Activated CD4-positive, alpha-beta memory T cell treated with anti-CD3 and anti-CD28 coated beads, Interleukin-2, amount 10 ng/mL, durations not matched to agents 7 days and 5 days (primary cell): ENCODE measurements at places on chromosomes 5 and 9.

GRCh38 chr5:170681013-170681433 lies 102.5 kb upstream of the GABRP start:
- DNase-seq: peak; percentile 73

DNA sequence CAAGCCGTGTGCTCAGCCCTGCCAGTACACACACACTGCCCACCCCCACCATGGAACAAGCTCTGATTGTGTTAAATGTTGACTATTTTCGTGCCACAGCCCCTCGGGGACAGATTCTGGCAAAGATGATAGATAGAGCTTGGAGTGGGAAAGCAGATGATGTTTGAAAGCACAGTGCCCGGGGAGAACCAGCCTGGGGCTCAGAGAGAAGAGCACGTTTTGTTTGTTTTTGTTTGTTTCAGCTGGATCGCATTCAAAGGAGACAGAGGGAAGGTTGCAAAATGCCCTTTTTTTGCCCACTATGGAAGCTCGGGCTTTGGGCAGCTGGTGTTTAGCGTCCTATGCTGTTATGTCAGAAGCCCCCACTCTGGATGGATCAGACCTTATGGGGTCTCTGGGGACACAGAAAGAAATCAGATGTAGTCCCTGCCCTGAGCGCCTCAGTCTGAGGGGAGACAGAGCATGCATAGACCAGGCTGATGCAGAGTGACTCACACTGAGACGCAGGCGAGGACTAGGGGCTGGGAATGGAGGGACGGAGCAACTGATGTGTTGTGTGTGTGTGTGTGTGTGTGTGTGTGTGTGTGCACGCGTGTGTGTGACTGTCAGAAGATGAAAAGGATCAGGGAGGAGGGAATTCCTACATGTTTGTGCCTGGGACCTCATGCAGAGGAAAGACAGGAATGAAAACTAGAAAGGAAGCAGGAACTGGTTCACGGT lies 229.7 kb downstream of the MELK start:
- DNase-seq: no peak

- DNase-seq: no peak
These were observed 32.1 kb downstream of the NIPBL start for GRCh38 chr5:36908544-36909260.

DNA sequence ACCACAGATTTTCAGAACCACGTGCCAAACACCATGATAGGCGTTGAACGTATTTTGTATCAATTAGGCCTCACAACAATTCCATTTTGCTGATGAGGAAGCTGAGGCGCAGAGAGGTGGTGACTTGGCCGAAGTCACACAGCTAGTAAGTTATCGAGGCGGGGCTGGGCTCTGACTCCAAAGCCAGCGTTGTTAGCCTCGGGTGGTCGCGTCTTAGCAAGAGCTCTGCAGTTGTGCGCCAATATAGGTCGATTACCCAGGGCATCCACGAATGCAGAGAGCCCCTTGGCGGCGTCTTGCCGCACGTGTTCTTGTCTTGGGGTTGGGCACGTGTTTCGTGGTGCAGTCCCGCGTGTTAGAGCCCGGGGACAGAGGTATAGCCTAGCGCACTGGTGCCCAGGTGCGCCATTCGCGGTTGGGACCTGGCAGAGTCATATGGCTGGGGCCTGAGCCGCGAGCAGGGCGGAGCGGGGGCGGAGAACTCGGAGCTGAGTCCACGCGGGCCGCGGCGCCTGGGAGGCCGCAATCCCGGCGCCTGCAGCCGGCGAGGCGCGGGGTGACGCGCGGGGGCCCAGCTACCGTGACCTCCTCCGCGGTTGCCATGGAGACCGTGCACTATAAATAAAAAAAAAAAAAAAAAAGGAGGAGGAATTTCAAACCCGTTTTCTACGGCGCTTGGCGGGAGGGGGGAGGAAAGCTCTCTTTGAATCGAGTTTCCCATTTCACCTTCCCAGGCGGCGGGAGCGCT lies 62.3 kb downstream of the CXXC5 start:
- DNase-seq: peak; percentile 28

GRCh38 chr9:95134457-95134881 lies 183.0 kb downstream of the FANCC start:
- no peak for DNase-seq

GRCh38 chr9:89597711-89598362 lies 7.0 kb upstream of the GADD45G start:
- peak; percentile 70 for DNase-seq

GRCh38 chr5:131353991-131354390 lies 90.1 kb downstream of the CDC42SE2 start:
- no peak for DNase-seq

DNA sequence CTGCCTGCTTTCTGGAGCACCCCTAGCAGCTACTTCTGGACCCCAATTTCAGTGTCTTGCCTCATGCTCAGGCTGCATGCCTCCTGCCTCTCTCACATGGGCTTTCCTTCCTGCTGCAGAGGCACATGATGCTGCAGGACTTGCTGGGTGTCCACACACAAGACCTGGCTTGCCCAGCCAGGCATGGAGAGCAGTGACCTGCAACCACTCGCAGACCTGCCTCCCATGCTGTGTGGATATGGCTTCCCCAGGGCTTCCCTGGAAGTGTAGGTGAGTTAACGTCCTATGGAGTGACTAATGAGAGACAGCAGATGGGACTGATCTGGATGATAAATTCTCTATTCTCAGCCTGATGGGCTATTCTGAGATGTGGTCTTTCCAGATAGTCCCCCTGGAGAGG lies 53.2 kb upstream of the SMIM32 start:
- no peak for DNase-seq

DNA sequence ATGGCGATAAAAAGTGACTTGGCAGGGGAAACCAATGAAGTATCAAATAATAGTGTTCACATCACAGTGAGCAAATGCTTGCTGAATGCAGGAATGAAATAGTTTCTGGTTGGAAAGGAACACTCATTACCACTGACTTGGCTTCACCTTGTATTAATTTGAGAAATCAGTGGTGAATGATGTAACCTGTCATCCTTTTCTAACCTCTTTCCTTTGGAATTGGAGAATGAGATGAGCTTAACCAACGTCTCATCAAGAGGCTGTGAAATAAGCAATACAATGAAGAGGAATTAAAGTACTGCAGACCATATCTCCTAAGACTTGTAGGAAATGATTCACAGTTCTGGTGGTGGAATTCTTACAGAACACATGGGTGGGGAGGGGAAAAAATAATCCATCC lies 192.2 kb downstream of the DMAC1 start:
- DNase-seq: no peak

DNA sequence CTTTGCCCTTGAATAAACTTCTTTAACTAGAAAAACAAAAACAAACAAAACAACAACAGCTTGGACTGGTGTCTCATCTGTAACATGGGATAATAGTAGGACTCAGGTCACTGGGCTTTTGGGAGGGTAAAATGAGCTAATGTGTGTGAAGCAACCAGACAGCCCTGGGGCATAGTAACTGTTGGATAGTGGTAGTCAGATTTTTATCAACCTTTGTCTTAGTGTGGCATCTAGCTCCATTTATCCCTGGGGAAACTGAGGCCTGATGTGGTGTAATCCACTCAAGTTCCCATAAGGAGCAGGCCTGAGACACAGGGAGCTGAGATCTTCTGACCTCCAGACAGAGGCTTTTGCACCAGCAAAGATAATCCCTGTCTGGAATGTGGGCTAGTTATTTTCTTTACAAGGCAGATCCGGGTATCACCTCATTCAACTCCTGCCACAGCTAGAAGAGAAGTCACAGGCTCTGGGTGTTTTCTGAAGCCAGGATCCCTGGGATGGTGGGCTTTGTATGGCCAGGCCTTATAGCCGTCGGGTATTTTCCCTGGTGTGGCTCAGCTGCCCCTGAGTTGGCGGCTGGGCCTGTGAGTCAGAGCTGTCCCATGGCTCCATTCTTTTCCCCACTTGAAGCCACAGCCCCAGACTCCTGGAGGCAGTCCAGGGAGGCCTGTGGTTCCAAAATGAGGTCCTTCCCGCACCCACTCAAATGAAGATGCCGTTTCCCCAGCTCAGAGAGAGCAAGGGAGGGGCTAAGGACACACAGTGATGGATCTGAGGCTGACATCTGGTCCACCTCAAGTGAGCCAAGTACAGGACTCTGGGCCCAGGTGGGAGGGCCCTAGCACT lies 26.1 kb upstream of the CSF1R start:
- peak; percentile 3 for DNase-seq

DNA sequence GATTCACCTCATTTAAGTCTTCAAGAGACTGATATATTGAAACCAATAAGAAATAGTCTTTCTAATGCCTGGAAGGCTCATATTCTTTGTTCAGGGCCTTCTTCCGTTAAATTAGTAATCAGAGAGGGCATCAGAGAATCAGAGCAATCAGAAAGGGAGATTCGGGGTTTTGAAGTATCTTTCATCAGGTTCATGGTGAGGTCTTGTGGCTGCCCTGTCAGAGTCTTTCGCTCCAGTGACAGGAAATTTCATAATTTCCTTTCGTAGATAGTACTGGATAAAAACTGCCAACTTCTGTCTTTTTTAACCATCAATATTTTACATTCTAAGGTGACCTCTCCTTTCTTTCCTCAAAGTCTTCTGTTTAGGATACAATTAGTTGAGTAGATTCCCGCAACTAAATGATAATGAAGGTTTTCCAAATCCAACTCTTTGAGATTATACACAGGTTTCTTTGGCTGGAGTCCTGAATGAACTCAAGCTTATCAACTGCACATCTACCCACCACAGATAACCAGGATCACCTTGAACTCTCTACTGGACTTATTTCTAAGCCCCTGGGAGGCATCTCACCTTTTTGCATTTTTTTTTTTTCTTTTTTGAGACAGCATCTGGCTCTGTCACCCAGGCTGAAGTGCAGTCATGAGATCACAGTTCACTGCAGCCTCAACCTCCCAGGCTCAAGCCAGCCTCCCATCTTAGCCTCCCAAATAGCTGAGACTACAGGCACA lies 5.5 kb downstream of the IL31RA start:
- peak; percentile 39 for DNase-seq

DNA sequence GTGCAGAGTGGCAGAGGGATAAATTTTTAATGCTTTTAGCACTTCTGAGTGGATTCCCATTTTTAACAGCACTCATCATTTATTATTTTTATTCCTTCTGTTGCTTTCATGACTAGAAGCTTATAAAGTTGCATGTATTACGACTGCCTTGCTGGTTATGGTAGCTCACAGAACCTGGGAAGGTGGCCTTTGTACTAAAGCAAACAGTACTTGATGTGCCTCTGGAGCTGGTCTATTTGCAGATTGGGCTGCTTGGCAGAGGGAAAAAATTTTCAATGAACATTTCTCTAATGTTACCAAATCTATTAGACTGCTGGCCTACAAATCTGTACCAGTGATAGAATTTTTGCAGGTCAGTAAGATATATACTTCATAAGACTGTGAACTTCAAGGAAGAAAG lies 274.5 kb upstream of the C9orf72 start:
- DNase-seq: no peak

DNA sequence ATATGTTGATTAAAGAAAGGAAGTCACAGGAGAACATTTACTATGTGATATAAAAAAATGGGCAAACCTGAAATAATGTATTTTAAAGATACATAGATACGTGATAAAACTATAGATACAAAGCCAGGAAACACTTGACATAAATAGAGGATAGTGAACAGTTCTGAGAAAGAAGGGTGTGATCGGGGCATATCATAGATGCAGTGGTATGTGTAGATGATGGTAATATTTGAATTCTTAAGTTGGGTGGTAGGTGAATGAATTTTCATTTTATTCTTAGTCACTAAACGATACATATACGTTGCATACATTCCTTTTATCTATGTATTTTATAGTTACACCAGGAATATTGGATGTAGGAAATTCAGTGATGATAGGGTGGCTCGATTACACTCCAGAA lies 138.7 kb upstream of the ARRDC3 start:
- DNase-seq: no peak

- DNase-seq: no peak
These were observed 591.5 kb downstream of the PRR16 start for GRCh38 chr5:121055586-121055985.

- DNase-seq: no peak
These were observed 8.3 kb upstream of the PTBP3 start for GRCh38 chr9:112341730-112342129.

DNA sequence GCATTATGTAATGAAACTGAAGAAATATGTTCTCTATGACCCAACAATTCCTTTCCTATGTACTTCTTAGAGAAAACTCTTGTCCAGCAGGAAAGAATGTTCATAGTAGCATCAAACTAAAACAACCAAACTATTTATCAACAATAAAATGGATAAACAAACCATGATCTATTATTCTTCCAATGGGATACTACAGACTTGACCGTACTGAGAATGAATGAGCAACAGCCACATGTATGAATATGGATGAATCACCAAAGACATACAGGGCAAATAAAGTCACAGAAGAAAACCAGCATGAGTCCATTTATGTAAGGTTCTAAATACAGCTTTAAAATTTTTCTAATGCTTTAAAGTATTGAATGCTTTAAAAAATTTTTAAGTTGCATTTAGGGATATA lies 73.6 kb upstream of the SUSD1 start:
- no peak for DNase-seq

DNA sequence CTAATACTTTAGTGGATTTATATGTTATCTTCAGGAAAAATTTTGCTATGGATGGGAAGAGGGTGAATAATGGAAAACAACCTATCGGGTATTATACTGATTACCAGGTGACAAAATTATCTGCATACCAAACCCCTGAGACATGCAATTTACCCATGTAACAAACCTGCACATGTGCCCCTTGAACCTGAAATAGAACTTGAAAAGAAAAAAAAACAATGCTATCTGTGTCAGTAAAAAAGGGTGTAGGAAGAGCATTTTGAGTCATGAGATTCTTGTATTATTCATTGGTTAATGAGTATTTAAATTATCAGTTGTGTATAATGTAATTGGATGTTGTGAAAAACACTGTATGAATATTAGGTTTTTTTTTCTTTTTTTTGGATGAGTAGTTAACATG lies 75.4 kb downstream of the PRR16 start:
- DNase-seq: no peak

- DNase-seq: no peak
These were observed 201.9 kb downstream of the PBX3 start for GRCh38 chr9:125948887-125949596.

GRCh38 chr9:7243838-7244237 lies 486.1 kb downstream of the KDM4C start:
- no peak for DNase-seq

DNA sequence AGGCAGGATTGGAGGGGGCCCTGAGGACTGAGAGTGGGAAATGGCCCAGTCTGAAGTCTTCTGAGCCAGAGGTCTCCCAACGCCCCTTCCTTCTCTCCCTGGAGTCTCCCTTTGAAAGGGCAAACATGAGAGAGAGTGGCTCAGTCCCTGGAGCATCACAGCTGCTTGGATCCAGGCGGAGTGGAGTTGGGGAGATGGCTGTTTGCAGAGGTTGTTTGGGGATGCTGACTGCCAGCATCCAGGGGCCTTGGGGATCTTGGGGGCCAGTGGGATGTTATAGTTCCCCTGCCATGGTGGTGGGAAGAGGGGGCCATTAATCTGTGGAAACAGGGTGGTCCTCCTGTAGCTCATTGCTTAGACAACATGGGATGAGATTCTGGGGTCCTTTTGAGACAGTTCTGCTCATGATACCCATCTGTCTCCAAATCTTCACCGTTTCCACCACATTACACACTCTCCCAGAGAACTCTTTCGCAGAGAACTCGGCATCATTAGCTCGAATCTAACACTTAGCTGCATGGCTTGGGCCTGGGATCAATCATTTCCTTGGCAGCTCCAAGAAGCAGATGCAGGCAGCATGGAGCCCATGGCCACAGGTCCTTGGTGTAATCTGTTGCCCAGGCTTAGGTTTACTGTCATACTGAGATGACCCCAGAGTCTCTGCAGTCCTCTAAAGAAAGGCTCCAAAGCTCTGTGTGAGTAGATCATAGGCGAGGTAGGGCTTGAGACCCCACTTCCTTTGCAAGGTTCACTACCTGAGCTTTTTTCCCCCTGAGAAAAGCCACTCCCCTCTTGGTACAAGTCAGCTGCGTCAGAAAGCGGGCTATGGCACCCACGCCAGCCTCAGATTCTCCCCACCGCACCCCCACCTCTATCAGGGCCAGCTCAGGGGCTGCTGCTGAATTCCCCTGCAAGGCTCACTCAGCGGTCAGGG lies 54.4 kb upstream of the SH3PXD2B start:
- peak; percentile 9 for DNase-seq
